ENCODE measurements at places on chromosomes 7 and 10. TPM values are rescaled to one million over a fixed set of nuclear protein-coding genes. Genes with fewer than 3 reads are reported as not detected.

- DNase-seq = no peak
- no peaks in the 10 kb centered on the region for H3K36me3 ChIP-seq
- no peak overlapping the region for H3K27ac ChIP-seq
- H3K4me3 ChIP-seq = no peak overlapping the region
Observed at GRCh38 chr7:144401490-144401889, 2.0 kb downstream of the NOBOX start.

DNA sequence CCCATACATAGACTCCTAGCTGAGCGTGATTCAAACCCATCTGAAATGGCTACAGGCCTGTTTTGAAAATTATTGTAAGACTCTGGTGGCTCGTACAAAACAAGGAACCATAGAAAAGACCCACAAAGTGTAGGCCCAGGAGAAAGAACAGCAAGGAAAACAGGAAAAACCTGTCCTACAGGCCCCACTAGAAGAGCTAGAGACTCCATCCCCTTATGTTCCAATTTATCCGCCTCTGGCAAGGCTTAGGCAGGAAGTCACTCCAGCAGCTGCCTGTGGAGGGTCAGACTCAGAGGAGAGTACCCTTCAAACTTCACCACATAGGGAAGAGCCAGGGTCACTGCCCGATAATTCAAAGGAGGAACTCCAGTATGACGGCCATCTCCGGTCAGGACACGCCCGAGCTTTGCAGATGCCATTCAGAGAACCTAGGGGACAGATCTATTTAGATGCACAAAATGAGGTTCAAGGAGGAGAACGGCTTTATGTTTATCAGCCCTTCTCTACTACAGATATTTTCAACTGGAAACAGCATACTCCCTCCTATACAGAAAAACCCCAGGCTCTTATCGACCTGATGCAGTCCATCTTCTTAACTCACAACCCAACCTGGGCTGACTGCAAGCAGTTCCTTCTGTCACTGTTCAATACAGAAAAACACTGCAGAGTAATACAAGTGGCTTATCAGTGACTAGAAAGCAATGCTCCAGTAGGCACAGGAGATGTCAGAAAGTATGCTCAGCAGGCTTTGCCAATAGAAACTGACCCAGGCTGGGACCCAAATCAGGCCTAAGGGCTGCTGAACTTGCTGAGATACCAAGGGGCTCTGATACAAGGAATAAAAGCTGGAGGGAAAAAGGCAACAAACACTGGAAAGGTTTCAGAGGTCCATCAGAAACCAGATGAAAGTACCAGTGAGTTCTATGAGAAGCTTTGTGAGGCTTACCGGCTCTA, 8.6 kb upstream of the ZNF33B start:
- no peak overlapping the region for H3K27ac ChIP-seq
- H3K4me1 ChIP-seq = no peaks in the 10 kb centered on the region
- peaks cover 17% of the 10 kb centered on the region for H3K27me3 ChIP-seq
- no peak for DNase-seq
- H3K4me3 ChIP-seq = no peak overlapping the region

GRCh38 chr7:105906695-105907094, 30.3 kb upstream of the ATXN7L1 start:
- peaks cover 5% of the 10 kb centered on the region for H3K36me3 ChIP-seq
- H3K4me3 ChIP-seq = no peak overlapping the region
- DNase-seq = no peak
- H3K4me1 ChIP-seq = no peaks in the 10 kb centered on the region
- H3K27me3 ChIP-seq = peaks cover 2% of the 10 kb centered on the region

The MMRN2 gene
- total RNA-seq = 0.40 TPM

The ELN gene
- total RNA-seq = 8,224 TPM
